SHP77 treated with DMSO at 0.1 percent for 48 hours (cell line): ENCODE measurements at places on chromosomes 5 and 9.
A peak's percentile ranks its signal among the peaks of the same experiment; 100 is the strongest.

GRCh38 chr9:23287390-23287789, 538.6 kb downstream of the ELAVL2 start:
- no peak for DNase-seq

DNA sequence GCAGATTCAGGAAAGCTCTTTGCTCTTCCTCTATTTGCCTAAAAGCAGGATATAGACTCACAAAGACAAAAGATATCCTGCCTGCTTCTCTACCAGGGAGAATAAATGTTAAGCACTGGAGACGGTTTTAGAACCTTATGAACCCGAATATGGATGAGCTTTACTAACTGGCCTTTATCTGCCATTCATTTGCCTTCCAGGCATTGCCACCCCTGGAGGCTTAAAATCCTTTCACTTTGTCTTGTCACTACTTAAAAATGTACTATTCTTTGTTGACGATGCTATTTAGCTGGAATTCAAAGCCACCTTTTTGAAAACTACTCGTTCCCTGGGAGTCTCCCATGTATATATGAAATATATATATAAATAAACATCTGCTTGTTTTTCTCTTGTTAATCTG, 23.2 kb upstream of the LVRN start:
- DNase-seq: no peak

DNA sequence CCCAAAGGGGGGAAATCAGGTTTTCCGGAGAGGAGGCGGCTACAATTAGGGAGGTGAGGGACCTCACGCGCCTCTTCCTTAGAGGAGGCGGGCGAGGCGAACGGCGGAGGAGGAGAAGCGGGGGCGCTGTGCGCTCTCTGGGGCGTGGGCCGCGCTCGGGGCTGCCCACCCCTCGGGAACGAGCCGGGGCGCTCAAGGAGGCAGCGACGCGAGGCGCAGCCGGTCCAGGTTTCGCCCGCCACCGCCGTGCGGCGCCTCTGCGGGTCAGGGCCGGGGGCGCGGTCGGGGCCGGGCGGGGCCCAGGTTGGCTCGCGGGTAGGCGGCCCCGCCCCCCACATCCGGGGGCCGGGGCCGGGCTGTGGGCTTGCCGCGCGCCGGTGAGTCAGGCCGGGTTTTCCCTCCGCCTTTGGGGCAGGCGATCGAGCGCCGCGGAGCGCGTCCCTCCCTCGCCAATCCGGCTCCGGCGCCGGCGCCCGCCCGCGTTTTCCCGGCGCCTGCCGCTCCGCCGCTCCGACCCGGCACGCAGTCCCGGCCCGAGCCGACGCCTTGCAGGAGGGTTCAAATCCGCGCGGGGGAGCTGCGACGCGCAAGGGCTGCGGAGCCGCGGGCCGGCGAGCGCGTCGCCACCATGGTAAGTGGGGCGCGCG, at the start of gene N4BP3:
Gene N4BP3, plus strand, starts transcription at position 392 of the 647 bp plus-strand sequence. CDS start 6,052 bp downstream, outside the sequence.
- no peak for DNase-seq

DNA sequence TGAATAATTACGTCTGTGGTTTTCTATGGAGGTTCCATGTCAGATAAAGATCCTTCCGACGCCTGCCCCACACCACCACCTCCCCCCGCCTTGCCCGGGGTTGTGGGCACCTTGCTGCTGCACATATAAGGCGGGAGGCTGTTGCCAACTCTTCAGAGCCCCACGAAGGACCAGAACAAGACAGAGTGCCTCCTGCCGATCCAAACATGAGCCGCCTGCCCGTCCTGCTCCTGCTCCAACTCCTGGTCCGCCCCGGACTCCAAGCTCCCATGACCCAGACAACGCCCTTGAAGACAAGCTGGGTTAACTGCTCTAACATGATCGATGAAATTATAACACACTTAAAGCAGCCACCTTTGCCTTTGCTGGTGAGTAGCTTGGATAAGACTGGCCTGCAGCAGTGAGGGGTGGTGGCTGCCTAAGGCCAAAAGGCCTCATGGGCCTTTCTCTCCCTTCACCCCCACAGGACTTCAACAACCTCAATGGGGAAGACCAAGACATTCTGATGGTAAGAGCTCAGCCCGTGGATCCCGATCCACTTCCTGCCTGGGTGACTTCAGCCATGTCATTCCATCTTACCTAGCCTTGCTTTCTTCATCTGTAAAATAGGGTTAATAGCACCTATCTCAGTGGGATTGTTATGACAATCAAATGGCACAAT, at the start of gene IL3:
Gene IL3, plus strand, starts transcription at position 155 of the 661 bp plus-strand sequence. Its CDS starts 52 bp downstream, at position 207.
- no peak for DNase-seq

- no peak for DNase-seq
These were observed 221.7 kb downstream of the FSTL4 start for GRCh38 chr5:133390416-133391353.

GRCh38 chr9:106104887-106105286, 410.5 kb downstream of the TMEM38B start:
- no peak for DNase-seq

GRCh38 chr5:112799661-112800060, 61.4 kb upstream of the SRP19 start:
- no peak for DNase-seq

- no peak for DNase-seq
These were observed 59.4 kb upstream of the RAPGEF1 start for GRCh38 chr9:131799177-131799823.

DNA sequence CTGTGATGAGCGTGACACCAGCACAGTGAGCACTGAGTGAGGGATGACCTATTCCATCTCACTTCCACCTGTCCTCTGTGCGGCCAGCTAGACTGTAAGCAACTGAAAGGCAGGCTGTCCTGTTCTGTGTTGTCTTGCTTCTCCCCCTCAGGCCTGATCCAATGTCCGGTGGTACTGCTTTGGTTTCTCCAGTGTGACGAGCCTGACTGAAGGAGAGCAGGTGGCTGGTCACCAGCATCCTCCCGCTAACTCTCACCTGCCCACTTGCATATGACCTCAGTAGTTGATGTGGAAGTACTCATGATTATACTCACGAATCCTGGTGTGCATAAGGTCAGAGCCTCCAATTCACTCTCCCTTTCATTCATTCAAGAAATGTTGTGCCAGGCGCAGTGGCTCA, 2.4 kb upstream of the SLC27A4 start:
- no peak for DNase-seq

DNA sequence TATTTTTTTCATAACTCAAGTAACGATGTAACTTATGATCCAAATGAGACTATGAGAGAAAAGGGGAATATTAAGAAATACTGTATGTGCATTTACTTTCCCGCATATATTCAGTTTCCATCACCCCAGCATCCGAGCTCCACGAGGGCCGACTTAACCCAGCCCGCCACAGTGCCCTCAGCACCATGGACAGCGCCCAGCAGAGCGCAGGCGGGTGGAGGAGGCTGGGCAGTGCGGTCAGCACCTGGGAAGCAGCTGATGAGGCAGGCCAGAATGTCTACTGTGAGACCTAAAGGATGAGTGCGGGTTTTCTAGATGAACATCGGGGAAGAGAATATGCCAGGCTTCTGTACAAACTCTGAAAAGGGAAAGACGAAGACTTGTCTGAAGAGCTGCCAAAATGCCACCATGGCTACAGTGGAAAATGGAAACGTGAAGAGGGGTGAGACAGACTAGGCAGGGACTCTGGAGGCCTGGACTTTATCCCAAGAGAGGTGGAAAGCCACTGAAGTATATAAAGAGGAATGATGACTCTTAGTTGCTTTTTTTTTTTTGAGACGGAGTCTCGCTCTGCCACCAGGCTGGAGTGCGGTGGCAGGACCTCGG, 34.5 kb upstream of the MED27 start:
- DNase-seq: no peak

- DNase-seq: peak; percentile 75
These were observed 194.6 kb downstream of the OLFM1 start for GRCh38 chr9:135281791-135282737.
